Cerebellar nuclear complex (tissue), 1 donor: ENCODE measurements at places on chromosomes 16 and 17.

- DNase-seq = no peak
These were observed 10.4 kb downstream of the GALK1 start for GRCh38 chr17:75754378-75755204.

- no peak for DNase-seq
These were observed 167.5 kb downstream of the TANC2 start for GRCh38 chr17:63133491-63133890.

GRCh38 chr17:57284583-57284982 lies 28.3 kb downstream of the MSI2 start:
- DNase-seq = no peak

GRCh38 chr17:69525920-69526841 lies 111.7 kb downstream of the MAP2K6 start:
- no peak for DNase-seq

- no peak for DNase-seq
These were observed 82.6 kb upstream of the TOB1 start for GRCh38 chr17:50948711-50949110.

DNA sequence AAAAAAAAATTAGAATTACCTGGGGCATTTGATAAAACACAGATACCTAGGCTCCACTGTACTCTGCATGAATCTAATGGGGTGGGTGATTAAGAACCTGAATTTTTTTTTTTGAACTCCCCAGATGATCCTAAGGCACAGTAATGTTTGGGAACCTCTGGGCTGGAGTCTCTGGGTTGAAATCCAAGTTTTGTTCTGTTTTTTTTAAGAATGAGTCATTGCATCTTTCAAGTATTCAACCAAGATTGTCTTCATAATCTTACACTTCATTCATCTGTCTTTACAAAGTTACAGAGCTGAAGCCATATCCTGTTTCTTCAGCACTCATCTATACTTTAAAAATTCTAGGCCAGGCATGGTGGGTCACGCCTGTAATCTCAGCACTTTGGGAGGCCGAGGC lies 52.6 kb downstream of the PIGL start:
- no peak for DNase-seq

DNA sequence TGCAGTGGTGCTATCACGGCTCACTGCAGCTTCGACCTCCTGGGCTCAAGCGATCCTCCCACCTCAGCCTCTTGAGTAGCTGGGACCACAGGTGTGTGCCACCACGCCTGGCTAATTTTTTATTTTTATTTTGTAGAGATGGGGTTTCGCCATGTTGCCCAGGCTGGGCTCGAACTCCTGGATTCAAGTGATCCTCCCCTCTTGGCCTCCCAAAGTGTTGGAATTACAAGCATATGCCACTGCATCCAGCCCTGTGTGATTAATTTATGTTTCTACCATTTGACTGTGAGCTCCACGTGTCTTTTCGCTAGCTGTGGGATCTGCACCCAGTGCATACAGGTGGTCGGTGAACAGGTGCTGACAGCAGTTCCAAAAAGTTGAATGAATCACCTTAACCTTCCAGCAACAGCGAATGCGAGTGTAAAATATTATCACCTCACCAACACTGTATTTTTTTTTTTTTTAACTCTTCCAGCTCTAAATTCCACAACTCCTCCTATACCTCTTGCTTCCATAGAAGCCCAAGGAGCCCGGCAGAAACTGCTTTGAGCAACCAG lies 484 bp upstream of the NUDT7 start:
- no peak for DNase-seq

DNA sequence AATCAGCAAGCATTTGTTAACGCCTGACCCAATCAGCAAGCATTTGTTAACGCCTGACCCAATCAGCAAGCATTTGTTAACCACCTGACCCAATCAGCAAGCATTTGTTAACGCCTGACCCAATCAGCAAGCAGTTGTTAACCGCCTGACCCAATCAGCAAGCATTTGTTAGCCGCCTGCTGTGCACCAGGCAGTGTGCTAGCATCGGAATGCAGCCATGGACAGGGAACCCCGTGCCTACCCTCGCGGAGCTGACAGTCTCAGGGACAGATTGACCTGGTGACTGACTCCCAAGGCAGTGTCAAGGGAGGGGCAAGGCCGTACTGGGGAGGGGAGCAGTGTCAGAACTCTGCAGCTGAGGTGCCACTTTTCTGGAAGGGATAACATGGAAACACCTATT lies 66.9 kb downstream of the ABR start:
- DNase-seq = no peak

DNA sequence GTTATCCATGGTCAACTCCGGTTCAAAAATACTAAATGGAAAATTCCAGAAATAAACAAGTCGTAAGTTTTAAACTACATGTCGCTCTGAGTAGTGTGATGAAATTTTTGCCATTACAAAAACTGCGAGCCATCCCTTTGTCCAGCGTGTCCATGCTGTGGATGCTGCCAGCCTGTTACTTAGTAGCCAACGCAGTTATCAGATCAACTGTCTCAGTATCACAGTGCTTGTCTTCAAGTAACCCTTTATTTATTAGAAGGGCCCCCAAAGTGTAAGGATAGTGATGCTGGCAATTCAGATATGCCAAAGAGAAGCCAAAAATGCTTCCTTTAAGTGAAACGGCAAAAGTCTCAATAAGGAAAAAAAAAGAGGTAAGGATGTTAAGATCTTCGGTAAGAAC lies 23.9 kb downstream of the SNN start:
- no peak for DNase-seq

- no peak for DNase-seq
These were observed 55.9 kb downstream of the CDK12 start for GRCh38 chr17:39517224-39517623.

DNA sequence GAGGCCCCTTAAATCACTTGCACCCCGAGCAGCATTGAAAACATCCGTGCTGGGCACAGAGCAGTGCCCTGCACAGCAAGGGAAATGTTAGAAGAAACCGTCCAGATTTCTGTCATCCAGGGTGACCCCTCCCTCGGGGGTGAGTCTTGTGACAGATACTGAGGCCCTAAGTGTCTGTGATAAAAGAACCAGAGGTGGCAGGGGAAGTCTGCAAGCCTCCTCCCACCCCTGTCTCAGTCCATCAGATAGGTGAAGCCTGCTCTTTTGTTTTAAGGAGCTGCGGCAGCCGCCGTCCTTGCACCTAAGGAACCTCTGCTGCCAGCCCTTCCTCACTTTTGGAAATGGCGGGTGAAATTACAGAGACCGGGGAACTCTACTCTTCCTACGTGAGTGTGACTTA lies 845 bp upstream of the NAT9 start:
- no peak for DNase-seq

DNA sequence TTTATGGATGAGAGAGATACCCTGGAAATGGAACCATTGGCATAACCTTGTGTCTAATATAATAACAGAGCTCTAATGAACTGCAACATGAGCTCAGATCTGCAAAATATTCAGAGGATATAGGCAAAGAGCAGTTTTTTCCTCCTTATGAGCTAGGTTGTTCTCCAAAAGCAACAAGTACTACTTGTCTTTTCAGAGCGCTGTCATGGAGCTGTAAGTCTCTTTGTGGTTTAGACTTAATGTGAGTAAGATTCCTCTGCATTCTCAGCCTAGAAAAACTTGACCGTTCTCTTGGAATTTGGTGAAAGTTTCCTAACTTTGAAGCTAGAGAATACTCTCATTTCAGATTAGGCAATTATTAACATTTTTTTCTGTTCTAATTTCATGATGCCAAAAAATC lies 85.2 kb downstream of the FTO start:
- DNase-seq = no peak

DNA sequence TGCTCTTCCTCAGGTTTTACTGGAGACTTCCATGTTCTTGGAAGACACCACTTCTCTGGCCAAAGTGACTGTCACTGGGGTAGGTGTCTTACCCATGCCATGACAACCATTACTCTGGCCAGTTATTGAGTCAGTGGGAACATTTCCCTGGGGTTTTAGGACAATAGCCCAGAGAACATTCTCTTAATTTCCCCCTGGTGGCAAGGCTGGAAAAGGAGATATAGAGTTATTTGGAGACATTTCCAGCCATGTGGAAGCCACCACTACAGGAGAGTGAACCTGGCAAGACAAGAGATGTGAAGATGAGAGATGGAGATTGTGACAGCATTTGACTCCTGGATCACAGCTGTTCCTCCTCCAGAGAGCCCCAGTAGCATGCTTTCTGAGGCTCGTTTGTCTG lies 106.2 kb downstream of the CDK5R1 start:
- DNase-seq = no peak

GRCh38 chr16:31869511-31870201 lies 4.0 kb upstream of the ZNF267 start:
- DNase-seq = no peak

GRCh38 chr16:73068541-73069401 lies 20.8 kb upstream of the ZFHX3 start:
- DNase-seq = no peak

DNA sequence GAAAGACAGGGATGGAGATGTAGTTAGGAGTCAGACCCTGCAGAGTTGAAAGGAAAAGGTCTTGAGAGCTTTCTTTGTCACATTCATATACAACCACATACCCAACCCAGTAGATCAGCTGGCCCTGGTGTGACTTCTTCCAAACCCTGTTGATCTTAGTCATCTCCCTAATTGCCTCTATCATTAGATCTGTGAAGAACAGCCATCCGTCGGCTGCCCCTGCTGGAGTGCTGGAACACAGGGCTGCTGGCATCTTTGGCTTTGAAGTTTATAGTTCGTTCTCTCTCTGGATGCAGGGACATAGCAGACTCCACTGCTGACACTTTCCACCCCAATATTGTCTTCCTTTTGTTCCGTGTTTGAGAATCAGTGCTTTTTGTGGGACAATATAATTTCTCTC lies 10.4 kb upstream of the SMG8 start:
- no peak for DNase-seq

DNA sequence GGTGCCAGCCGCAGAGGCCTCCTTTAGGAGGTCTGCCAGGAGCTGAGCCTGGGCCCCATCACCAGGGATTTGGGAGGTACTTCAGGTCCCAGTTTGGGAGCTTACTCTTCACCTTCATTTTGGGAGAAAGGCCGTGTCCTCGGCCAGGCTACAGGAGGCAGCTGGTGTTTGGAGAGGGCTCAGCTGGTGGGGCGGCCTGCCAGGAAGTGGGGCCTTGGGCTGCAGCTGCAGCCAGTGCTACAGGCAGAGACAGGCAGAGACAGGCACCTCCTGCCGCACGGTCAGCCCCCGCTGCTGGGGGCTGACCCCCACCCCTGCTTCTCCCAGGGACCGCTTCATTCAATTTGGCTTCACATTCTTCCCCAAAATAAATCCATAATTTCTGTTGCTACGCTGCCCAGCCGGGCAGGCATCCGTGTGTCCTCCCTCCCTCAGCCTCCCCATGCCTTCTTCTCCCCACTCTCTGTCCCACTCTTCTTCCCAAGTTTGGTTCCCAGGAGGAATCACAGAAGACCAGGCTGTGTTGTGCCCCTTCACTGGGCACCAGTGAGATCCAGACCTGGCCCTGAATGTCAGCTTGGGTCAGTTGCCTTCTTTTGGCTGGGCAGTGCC lies 6.1 kb downstream of the TMEM235 start:
- DNase-seq = no peak

DNA sequence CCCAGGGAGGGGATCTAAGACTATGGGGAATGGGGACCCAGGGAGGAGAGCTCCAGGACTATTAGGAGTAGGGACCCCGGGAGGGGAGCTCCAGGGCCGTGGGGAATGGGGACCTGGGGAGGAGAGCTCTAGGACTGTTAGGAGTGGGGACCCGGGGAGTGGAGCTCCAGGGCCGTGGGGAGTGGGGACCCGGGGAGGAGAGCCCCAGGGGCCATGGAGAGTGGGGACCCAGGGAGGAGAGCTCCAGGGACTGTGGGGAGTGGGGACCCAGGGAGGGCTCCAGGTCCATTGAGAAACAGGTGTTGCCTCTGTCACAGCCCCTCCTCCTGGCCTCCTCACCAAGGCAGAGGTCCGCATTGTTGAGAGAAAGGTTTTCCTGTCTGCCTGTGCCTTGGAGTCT lies 16.0 kb downstream of the MPRIP start:
- no peak for DNase-seq

GRCh38 chr17:76893623-76894334 lies 25.6 kb downstream of the MGAT5B start:
- DNase-seq = no peak
